Globus pallidus (tissue), 1 donor: ENCODE measurements at places on chromosomes 2 and 18.

DNA sequence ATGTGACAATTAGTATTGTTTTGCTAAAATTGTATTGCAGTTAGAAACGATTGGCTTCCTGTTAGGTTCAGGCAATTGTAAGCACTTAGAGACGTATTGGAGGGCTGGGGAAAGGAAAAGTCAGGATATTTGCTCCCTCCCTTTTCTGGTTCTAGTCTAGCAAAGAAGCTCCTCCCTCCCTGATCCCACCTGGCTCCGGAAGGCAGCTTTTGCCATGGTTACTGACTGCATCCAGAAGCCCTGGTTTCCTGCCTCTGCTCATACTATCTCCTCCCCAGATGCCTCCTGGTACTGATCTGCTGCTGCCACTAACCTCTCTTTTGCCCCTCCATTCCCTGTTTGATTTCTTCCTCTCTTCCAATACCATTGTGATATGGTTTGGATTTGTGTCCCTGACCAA, 275.9 kb downstream of the MREG start:
- DNase-seq, result no peak

DNA sequence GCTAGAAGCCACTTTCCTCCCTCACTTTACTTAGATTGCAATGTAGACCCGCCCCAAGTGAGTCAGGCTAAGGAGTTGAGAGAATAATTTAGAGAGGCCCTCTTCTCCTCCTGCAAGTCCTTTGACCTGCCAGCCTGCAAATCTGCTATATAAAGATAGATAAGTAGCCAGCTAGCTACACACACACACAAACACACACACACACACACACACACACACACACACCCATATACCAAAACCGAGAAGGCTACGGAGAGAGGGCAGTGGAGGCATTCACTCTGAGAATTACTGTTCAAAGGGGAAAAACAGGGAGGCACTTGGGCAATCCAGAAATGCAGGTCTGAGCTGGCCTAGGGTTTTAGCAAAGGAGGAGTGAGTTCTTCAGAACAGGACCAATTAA, 23.0 kb upstream of the SMAD7 start:
- no peak for DNase-seq

- DNase-seq, result no peak
Measured at GRCh38 chr2:212223696-212224095, 314.9 kb downstream of the ERBB4 start.

DNA sequence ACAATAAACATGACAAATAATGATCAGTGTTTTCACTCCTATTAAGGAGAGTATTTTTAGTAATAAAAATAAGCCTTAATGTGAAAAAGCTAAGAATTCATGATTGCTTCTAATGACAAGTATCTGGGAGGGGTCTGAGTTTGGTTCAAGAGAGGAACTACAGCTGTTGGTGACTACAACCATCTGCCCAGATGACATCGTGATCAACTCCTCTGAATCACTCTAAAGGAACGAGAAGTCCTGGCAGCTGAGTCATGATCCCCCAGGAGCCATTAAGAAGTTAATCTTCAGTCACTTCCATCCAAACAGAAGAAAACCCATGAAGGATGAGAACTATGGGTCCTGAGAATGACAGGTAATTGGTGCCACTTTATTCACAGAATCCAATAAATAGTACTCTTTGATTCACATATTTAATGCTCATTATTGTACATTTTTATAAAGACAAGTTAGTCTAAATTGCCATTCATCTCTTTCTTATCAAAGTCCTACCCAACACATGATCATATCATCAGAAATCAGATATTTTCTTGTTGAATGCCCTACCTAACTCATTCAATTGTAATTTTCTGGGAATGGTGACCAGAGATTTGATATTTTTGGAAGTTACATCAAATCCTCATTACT, 6.8 kb downstream of the TFPI start:
- no peak for DNase-seq

DNA sequence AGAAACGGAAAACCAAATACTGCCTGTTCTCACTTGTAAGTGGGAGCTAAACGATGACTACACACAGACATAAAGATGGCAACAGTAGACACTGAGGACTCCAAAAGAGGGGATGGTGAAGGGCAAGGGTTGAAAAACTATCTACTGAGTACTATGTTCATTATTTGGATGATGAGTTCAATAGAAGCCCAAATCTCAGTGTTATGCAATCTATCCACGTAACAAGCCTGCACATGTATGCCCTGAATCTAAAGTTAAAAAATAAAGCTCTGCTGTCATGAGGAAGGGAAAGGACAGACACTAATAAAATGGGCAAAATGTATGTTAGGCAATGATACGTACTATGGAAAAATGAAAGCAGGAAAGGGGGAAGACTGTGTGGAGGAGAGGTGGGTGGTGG, 376.0 kb downstream of the TGIF1 start:
- no peak for DNase-seq

DNA sequence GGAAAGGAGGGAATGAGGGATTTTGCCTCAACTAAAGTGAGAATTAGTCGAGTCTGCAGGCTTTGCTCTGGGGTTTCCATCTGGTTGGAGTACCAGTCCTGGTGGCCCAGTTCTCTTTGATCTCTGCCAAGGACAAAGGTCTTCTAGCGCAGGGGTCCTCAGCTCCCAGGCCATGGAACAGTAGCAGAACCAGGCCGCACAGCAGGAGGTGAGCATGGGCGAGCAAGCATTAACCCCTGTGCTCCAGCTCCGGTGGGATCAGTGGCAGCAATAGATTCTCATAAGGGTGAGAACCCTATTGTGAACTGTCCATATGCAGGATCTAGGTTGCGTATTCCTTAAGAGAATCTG, 23.9 kb downstream of the MTHFD2 start:
- DNase-seq, result no peak

- DNase-seq, result no peak
Measured at GRCh38 chr2:65227020-65227455, 593 bp upstream of the ACTR2 start.

DNA sequence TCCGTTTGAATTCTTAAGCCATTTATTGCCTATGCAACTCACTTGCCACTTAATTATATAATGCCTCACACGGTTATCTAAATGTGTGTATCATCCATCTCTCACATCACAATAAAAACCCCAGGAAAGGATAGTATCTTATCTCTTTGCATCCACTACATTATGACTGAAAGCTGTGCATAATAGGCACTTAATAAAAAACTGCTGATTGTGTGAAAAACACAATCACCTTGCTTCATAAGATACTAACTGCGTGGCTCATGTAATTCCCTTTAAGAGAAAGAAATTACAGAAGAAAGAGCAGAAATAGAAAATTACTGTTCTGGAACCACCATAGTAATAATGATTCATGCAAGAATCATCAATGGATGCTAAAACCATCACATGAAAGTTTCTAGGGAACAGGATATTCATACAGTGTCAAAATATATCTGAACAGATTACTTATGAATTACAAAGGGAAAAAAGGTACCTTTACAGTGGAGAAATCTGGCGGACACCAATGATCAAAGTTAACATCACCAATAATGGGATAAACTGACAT, 29.3 kb downstream of the CUL3 start:
- DNase-seq, result no peak

DNA sequence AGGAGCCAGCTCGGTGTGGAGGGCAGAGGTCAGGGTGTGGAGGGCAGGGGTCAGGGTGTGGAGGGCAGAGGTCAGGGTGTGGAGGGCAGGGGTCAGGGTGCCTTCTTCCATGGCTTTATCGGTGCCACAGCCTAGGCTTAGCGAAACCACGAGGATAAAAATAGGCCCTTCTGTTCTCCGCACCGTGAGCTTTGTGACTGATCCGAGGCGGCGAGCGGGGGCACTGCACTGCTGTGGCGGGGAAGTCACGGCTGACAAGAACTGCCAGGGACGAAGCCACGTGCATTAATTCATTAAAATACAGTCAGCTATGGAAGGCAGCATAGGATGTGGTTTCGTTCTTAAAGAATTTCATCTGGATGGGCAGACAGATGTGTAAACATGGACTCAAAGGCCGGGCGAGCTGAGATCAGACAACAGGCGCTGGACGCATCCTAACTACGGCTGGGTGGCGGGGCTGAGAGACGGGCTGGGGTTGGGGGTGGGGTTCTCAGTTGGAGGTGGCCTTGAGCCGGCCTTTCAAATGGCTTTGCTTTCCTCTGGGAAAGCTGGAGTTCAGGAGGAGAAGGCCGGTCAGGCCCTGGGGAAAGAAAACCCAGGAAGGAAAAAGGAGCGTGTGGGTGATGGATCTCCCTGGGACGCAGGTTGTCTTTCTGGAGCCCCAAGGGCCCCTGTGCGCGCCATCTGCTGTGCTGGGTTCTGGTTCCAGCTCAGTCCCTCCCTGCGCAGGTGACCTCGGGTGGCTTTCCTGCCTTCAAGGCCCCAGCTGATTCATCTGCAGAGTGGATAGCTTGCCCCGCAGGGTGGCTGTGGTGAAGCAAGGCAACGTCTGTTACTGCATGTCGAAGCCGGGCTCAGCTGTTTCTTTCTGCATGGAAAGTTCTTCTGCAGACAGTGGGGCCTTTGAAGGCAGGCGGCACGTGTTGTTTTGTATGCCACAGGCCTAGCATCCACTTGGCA, 958 bp upstream of the ALLC start:
- peak; percentile 50 for DNase-seq

DNA sequence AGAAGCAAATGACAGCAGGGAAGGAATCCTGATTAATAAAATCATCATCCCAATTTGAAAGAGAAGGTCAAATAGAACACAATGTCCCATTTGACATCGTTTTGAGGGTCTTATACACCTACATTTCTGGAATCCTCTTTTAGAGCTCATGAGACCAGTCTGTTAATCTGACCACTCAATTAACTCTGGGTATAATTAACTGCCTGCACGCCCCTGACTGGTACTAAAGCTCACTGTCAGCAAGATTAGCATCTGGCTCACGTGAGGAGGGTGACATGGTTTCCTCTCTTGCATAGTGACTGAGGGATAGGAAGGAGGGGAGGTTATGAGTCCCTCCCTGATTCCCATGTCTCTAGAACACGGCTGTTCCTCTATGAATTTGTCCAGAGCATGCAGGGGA, 124.3 kb downstream of the ICOS start:
- no peak for DNase-seq

DNA sequence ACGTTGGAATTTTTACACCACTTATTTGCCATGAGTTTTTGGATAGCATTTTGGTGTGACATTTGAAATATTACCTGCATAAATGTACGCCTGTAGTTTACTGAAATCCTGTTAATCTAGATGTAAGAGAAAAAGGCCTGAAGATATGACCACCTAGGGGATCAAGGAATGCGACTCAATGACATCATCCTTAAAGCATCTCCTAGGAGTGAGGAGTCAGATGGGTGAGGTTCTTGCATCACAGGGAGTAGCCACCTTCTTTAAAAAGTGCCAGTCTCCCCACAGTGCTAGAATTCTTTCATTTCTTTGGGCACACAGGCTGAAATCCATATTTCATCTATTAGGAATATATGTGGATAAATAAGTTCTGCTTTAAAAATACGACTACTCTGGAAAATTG, 34.5 kb downstream of the ADCYAP1 start:
- no peak for DNase-seq

DNA sequence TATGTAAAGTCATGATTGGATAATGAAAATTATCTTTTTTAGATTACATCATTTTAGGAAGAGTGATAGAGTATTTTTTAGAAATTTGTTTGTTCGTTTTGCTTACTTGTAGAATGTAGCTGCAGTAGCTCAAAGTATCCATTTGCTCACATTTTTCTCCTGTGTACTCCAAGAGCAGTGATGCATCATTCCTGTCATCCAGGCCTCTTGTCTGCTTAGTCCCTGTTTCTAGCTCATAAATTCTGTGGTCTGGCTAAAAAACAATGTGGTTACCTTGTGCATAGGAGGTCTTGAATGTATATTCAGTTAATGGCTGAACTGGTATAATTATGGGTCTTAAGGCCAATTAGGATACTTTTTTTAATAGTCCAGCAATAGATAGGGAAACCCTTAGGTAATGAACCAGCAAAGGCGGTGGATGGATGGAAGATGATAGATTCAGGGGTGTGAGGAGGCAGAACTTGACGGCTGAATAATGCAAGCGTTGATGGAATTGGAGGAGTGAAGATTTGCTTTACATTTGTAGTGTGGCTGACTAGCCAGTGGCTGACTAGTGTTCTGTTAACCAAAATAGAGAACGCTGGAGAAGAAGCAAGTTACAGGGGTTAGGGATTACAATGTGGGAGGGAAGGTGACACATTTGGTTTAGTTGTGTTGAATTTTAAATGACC, 145.0 kb downstream of the ZNF407 start:
- no peak for DNase-seq

- DNase-seq, result no peak
Measured at GRCh38 chr2:239369631-239370161, 31.1 kb downstream of the HDAC4 start.

DNA sequence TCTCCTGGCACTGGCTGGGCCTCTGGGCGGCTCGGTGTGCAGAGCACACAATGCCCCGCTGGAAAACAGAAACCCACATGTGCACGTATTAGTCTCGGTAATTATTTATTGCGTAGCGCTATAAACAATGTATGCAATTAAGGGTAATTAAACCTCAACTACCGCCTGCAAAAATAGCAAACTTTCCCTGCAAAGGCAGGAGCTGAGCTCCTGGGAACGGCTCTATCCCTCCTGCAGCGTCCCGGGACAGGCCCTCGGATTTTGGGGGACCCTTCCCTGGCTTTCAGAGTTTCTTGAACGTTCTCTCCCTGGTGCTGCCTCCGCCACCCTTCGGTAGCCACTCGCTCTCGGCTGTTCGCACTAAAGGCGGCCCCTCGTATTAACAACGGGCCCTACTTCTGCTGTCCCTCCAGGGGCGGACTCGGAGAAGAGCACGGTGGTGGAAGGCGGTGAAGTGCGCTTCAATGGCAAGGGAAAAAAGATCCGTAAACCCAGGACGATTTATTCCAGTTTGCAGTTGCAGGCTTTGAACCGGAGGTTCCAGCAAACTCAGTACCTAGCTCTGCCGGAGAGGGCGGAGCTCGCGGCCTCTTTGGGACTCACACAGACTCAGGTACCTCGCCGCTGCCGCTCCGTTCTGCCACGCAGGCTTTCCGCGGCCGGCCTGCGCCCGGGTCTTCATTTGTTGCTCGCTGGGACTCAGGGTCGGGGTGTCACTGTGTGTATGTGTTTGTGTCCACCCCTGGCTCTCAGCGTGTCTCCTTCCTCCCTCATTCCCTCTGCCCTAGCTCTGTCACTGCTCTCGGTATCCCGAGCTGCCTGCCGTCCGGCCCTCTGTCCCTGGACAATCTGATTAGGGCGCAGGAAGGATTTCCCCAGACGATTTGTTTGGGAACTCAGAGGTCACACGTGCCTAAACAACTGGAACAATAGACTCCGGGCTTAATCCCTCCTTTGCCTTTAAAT, 1.2 kb downstream of the DLX1 start:
- DNase-seq, result no peak

DNA sequence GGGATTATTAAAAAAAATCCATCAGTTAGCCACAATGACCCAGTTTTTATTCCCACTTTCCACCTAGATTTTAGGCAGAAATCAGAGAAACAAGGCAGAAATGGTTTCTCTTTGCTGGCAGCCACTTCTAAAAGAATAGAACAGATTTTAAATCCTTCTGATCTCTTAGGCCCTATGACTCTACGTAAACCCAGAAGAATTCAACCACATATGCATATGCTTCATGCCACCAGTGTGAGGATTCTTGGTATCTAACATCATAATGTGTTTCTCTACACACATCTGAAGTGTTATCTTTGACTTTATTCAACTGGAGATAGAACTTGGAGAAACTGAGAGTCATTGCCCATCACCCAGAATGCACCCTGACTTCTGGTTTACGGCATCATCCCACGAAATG, 128.7 kb upstream of the TANK start:
- DNase-seq, result no peak
